ENCODE measurements at places on chromosomes 16 and 17.

DNA sequence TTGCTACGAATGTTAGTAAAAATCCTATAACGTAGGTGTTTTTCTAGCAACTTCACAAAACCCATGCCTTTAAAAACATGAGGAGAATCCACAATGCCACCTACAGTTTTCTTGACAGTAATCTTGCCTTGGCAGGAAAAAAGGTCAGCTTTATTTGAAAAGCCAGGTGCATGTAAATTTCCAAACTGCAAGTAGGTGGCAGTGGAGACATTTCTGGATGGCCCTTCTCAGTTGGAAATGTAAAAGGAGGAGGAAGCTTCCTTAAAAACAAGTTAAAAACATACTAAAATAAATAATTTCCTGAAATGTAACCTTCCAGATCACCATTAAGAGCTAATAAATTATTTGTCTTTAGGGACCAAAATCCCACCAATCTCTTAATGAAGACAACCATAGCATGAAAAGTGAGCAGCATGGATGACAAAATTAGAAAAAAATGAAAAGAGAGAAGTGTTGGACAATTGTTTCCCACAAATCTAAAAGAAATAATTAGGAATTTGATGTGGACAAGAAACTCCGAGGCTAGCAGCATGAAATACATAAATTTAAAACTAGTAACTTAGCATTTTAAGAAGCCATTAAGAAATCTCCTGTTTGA lies 152.2 kb downstream of the SNX11 start:
- no peak for DNase-seq

DNA sequence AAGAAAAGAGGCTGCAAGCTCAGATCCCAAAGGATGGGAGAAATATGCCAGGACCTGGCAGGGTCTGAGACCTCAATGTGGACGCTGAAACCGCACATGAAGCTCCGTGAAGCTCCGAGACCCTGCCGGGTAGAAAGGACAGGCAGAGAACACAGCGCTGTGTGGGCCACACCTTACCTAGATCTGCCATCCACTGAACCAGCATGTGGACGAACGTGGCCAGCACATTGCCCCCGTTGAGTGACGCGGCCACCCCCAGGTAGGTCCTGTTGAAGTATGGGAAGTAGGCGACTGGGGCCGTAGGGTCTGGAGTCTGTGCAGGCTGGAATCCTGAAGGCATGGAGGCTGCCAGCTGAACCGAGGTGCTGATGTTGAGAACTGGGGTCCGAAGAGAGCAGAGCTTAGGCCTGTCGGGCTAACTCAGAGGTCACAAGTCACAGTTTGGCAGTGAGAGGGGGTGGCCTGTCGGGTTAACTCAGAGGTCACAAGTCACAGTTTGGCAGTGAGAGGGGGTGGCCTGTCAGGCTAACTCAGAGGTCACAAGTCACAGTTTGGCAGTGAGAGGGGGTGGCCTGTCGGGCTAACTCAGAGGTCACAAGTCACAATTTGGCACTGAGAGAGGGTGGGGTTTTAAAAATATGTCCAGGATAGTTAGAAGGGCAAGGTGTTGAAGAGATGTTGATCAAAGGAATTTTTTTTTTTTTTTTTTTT lies 6.1 kb upstream of the TRPV1 start:
- DNase-seq: no peak

DNA sequence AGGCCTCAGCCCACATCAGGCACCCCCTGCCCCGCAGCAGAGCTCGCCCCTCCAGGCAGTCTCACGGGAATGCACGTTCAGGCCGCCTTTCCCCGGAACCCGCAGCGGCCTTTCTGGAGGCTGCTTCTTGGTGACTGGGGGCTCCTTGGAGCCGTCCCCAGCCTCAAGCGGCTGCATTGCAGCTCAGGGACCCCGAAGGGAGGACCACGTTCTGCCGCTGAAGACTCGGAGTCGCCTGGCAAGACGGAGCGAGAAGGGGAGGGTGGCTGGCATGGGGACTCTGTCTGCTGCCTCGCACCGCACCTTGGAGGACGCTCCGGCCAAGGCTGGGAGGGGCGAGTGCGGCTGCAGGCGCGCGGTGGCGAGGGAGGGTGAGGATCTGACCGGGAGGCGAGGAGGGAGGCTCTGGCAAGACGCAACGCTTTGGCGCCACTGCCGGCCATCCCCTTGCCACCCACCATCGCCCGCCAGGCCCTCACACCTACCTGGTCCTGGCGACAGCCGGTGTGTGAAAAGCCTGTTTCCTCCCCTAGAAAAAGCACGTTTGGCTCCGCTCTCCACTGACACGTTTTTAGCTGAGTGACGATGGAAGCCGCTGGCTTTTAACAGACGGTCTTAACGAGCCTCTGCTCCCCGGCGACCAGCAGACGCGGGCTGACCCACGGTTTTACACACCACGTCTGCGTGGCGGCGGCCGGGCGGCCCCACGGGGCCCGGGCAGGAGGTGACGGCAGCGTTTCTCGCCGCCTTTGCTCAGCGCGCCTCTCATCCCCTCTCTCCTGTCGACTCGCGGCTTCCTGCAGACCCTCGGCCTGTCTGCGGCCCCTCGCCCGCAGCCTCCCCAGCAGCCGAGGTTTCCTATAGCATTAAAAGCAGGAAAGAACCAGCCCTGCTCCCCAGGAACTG lies 16.7 kb upstream of the GNG13 start:
- no peak for DNase-seq

GRCh38 chr17:48769009-48769675 lies 40.6 kb upstream of the HOXB13 start:
- DNase-seq: no peak

DNA sequence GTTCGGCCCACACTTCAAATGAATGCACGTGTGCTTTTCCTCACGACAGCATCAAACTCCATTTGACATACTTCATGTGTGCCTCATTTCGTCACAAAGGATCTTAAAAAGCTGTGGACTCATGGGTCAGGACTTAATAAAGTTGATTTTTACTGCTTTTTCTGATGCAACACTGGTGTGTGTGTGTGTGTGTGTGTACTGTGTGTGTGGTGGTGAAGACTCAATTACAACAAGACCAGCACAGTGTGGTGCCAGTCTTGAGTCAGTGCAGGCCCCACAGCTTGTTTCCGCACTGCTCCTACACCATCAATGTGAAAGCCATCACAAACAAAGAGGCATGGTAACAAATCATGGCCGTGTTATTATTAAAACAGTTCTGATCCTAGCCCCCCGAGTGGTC lies 17.7 kb downstream of the CDIP1 start:
- DNase-seq: no peak

DNA sequence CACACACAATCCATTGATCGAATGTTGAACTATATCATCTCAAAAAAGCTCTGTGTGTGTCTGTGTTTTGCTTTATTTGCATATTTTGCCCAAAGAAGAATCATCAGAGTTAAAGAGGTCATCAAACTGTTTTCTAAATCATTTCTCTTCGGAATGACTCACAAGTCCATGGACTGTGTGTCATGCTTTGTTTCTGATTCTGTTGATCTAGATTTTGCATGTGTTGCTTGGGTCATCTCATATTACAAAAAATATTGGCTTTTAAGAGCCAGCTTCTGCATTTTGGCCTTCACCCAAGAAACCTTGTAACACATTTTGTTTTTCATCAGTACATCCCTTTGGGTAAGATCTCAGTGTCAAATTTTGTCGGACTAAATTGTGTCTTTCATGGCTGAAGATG lies 471.2 kb upstream of the HSBP1 start:
- DNase-seq: no peak

- DNase-seq: peak; percentile 20
These were observed 530 bp upstream of the CCL22 start for GRCh38 chr16:57358086-57358420.

DNA sequence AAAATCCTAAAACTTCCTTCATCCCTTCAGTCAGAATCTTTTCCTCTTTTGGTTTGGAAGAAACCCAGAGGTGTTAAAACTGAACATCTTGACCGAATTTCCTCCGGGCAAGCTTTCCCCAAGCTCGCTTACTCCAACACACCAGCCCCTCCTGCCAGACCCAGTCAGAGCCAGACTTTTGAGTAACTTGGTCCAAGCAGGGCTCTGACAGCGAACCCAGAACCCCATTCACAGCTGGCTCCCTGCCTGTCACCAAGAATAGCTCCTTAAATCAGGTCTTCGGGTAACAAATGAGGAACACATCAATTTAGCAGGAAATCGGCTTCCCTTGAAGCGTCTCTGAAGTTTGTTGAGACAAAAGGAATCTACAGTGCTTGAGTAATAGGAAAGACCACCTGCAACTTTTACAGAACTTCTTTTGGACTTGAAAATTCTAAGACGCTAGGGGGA lies 27.3 kb downstream of the GAS7 start:
- peak; percentile 82 for DNase-seq

GRCh38 chr16:11797957-11798299 lies 870 bp upstream of the ZC3H7A start:
- DNase-seq: no peak
